H1 (cell line): ENCODE measurements at places on chromosomes 3 and 15.

DNA sequence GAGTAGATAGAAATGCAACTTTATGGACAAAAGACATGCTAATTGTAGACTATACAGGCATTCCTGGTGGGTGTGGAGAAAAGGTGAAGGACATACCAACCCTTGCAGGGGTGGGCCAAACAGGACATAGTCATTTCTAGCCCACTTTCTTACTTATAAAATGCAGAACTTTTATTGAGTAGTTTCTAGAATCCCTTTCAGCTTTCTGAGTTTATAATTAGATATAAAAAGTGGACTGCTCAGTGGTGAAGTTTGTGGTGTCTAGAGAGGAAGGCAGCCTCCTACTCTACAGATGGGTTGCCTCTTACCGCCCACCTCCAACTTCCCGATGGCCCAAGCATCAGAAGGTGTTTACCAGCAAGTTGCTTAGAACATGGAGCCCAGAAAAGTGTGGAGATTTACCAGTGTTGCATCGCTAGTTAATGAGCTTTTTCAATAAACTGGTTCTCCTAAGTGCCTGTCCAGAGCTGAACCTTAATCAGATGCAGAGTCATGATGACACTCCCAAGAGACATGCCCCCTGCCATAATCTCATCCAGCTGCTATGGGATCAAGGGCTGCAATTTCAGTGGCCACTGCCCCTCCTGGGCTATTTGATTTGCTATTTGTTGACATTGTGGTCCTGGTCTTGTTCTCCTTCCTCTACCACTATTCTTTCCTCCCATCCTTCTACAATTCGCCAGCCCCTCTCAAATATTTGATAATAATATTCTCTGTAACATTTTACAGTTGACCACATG is 77.5 kb upstream of the STRIT1 start:
- DNase-seq, result no peak

GRCh38 chr3:125383744-125384143 is 8.6 kb upstream of the ZNF148 start:
- DNase-seq, result no peak

GRCh38 chr3:71393093-71393492 is 190.4 kb downstream of the FOXP1 start:
- no peak for DNase-seq

- no peak for DNase-seq
Observed at GRCh38 chr3:47204875-47205274, 41.0 kb upstream of the SETD2 start.

DNA sequence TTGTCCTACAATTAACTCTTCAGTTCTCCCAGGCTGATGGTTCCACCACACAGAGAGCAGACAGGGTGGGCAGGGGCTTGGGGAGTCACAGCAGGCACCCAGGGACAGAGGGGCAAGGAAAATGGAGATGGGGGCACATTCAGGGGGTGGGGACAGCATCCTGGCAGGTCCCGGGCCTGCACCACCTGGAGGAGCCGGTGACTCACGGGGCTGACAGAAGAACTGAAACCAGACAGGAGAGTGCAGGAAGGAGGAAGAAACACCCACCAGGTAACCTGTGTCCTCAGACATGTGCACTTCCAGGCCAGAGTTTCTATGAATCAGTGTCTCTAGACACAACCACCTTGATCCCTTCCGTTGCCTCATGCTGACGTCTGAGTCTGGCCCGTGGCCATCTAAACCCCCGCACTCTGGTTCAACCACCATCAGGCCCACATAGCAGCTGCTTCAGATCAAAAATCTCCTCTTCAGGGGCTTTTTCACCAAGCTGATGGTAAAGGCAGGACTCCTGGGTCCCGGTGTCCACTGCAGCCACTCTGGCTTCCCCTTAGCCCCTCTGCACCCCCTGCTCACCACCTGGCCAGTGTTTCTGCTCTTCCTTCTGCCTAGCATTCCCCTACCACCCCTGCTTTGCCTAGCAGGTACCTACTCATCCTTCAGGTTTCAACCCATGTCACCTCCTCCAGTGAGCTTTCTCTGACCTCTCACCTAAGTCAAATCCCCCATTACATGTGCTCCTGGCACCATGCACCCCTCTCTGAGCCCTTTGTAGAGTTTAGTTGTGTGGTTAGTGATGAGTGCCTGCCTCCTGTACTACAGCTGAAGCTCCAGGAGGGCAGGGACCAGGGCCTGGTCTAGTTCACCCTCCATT is 16.5 kb upstream of the CYP11A1 start:
- no peak for DNase-seq
